ENCODE measurements at places on chromosomes 12 and 14. TPM values are rescaled to one million over a fixed set of nuclear protein-coding genes. Genes with fewer than 3 reads are reported as not detected.

GRCh38 chr14:101174980-101175606 is 271.6 kb upstream of the RTL1 start:
- no peak for DNase-seq

DNA sequence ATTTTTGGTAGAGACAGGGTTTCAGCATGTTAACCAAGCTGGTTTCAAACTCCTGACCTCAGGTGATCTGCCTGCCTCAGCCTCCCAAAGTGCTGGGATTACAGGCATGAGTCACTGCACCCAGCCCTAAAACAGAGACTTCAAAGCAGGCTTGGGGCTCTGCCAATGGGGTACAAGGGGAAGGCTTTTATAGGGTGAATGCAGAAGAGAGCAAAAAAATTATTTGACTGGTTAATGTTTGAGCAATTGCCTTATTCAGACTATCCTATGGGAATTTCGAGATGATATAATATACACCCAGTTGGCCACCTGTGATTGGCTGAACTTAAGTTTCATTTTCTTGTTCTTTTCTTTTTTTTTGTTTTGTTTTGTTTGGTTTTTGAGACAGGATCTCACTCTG is 31.5 kb upstream of the ACTN1 start:
- DNase-seq: no peak

- DNase-seq: no peak
These were observed 6.9 kb downstream of the SMIM41 start for GRCh38 chr12:52086366-52086765.

- no peak for DNase-seq
These were observed 143.2 kb downstream of the SYNE2 start for GRCh38 chr14:63996016-63996415.

DNA sequence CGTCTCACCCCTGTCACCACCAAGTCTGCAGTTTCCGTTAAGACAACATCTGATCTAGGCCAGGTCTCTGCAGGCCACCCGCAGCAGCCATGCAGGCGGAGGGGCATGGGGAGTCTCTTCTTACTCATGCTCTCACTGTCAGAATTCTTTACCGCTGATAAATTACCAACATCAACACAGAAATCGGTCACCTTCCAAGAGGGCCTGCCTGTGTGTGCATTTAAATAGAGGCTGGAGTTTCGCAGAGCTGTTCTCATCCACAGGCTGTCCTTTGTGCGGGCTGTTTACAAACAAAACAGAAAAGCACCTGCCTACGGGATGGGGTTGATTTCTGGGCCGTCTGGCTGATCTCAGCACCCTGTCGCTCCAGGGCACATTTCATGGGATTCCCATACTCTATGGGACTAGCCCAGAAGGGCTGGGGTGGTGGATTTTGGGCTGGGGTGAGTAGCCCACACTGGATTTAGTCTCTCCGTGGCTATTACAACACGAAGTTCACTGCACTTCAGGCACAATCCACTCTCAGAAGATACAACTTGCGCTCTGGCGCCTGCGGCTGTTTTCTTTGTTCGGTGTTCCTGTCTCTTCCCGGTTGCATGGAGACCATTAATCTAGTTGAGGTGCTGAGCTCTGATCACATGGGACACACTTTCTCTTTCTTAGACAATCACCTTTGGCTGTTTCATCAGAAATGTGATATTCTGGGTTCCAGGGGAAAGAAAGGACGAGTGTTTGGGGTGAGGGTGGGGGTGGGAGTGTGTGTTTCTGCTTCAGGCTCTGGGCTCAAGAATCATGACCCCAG is 331.1 kb downstream of the GLT1D1 start:
- DNase-seq: no peak

- DNase-seq: no peak
These were observed 7.9 kb downstream of the CD9 start for GRCh38 chr12:6208130-6208529.

FBRSL1 gene
- 4.8 TPM for total RNA-seq

LUM gene
- not detected for total RNA-seq
